NCI-H2029 (cell line): ENCODE measurements at places on chromosomes 11 and 22.

GRCh38 chr22:50118557-50119168 lies 28.9 kb downstream of the MOV10L1 start:
- no peak for DNase-seq

DNA sequence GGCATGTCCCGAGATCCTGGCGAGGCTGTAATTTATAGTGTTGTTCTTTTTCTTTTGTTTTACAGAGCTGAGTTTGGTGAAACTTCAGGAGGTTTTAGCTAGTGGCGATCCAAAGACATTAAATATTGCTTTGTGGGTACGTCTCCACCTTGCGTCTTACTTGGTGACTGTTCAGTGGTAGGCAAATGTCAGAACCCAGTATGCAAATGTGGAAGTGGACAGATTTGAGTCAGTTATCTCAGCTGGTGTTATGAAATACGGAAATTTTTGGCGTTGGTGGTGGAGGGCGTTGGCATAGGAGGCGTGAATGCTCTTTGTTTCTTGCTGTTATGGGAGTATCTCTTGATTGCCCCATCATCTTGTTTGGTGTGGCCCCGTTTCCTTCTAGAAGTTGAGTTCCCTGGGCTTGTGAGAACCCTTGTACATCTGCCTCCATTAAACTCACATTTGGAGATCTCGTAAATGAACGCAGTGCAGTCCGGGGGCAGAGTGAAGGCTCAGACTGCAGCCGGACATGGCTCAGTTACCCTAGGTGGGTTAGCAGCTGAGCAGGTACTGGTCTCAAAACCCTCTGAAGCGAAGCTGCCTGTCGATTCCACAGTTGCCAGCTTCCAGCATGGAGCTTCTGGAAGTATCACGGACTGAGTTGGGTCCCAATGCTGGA lies 39.9 kb downstream of the PTPRJ start:
- DNase-seq, result no peak

- no peak for DNase-seq
These were observed 19.5 kb downstream of the TSPAN4 start for GRCh38 chr11:862081-862661.

DNA sequence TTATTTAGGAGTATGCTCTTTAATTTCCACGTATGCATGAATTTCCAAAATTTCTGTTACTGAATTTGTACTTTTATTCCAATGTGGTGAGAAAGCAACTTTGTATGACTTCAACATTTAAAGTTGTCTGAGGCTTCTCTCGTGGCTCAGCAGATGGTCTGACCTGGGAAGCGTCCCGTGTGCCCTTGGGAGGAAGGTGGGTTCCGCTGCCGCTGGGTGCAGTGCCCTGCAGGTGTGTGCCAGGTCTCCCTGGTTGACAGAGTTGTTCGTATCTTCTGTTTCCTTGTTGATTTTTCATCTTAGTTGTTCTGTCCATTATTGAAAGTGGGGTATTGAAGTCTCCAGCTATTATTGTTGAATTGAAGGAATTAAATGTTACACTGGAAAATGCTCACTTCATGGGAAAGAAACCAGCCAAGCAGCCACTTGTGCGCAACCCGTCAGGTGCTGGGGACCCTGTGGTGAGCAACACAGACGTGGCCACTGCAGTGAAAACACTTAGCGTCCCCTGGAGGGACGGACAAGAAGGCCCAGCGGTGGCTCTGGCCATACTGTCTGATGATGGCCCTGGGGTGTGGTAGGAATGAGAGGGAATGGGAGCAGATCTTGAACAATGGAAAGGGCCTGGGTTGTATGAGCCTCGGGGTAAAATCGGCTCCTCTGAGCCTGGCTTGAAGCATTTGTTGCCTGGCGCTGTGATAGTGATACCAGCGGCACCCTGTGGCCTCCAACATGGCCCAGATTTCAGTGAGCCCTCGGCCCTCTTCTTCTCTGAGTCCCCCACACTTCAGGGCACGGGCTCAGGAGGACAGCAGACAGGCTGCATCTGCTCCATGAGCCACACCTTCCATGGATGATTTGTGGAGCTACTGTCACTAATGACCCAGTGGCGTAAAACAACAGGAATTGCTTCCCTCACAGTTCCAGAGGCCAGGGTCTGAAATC lies 31.5 kb upstream of the KRTAP5-7 start:
- DNase-seq, result no peak

GRCh38 chr11:118007040-118007439 lies 20.8 kb downstream of the IL10RA start:
- no peak for DNase-seq

DNA sequence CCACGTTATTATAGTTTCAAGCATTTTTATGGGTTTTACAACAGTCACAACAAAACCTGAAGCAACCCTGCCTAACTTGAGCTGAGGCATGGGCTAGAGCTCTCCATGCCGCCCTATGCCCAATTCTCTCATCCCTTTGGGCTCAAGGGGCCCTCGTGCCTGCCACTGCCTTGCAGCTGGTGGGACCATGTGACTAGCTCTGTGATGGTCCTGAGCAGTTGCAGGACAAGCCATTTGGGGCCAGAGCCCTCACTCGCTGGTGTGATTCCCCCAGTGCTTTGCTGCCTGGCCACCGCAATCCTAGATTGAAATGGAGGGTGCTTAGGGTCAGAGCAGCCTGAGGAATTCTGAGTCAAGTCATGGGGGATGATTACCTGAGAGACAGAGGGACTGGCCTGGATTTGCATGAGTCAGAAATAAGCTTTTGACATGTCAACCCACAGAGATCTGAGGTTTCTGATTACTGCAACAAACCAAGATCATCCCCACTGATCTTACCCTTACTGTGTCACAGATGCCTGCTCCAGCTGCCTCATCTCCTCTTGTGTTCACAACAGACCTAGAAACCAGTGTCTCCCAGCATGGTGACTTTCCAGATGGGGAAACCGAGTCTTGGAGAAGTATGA lies 323.7 kb downstream of the BRD1 start:
- no peak for DNase-seq

GRCh38 chr11:132853886-132854285 lies 678.4 kb downstream of the OPCML start:
- no peak for DNase-seq

- DNase-seq, result no peak
These were observed 64.4 kb upstream of the LINC01488 start for GRCh38 chr11:69416762-69417698.

DNA sequence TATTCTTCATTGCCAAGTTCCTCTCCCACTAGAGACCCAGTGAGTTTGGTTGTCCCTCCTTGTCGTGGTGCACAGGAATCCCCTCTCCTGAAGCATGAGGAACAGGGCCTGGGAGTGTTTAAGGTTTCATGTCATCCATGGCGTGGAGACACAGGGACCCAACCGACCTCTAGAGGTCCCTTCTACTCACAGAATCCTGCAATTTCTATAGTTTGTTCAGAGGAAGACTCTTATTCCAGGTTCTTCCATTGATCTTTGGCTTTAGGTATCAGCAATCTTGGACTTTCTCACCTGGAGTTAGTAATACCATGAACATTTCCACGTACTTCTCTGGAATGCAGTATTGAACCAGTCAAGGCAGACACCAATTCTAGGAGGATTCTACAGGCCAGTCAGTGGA lies 548.2 kb downstream of the NTM start:
- no peak for DNase-seq

DNA sequence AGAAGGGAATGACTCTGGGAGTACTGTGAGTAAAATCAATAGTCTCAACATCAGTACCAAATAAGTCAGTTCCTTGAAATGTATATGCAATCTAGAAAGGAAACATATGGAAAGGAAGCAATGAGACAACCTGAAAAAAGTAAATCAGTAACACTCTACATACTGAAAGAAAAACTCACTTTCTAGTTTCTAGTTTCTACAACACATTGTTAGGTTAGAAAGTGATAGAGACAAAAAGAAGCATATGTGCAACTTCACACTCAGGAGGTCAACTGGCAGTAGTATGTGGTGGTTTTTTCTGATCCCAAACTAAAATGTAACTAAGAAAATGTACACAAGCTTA lies 156.5 kb upstream of the SOX6 start:
- no peak for DNase-seq

GRCh38 chr22:46579751-46580449 lies 40.3 kb upstream of the GRAMD4 start:
- DNase-seq, result no peak

DNA sequence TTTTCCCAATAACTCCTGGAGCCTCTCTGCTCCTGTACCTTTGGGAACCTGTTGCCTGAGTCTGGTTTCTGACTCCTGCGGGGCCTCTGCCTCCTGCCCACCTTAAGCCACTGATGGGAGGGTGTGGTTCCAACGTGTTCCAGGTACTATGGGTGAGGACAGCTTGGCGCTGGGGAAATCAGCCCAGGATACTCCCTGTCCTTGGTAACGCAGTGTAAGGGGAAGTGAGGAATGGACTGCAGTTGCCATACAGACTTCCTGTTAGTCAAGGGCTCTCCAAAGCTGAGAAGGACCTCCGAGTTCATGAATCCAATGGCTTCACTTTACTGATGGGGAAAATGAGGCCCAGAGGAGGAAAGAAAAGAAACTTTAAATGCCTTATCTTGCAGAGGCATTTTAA lies 1.2 kb upstream of the MARK2 start:
- DNase-seq, result peak; percentile 42

DNA sequence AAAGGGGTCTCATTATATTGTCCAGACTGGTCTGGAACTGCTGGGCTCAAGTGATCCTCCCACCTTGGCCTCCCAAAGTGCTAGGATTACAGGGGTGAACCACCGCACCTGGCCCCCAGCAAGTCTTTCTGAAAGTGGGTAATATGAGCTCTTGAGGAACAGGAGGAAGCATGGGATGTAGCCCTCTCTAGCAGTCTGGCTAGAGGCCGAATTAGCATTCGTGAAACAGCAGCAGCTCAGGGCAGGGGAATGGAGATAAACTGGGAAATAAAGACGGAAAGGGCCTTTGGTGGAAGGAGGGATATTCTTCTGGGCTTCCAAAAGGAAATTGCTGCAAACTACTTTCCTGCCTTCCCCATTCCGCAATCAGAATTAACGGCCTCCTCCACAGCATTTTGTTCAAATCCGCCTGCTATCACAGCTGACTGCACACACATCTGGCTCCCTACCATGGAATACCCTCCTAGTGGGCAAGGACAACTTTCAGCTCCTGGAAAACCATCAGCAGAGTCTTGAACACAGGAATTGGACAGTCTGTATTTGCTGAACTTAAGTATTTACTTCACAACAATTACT lies 44.3 kb downstream of the MICAL3 start:
- DNase-seq, result no peak

DNA sequence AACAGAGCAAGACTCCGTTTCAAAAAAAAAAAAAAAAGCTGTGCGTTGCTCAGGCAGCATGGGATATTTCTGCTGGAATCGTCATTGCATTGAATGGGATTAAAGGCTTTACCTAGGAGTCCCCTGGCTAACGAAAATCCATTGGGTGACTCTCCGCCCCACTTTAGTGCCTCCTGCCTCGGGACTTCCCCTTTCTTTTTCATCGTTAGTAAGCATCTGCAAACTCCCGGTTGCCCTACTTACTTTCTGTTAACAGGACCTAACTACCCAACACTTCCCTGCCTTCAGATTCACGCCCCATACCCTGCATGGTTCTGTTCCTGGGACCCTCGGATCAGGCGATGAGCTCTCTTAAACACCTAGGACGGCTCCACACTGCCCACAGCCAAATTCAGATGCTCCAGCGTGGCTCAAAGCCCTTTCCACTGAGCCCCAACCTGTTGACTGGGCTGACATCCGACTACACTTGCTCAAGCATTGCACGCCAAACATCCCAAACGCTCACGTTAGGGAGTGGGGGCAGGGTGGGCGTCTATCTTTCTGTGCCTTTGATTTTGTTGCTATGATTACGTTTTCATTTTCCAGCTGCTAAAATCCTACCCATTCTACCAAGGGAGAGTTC lies 143.8 kb downstream of the ST3GAL4 start:
- DNase-seq, result no peak

DNA sequence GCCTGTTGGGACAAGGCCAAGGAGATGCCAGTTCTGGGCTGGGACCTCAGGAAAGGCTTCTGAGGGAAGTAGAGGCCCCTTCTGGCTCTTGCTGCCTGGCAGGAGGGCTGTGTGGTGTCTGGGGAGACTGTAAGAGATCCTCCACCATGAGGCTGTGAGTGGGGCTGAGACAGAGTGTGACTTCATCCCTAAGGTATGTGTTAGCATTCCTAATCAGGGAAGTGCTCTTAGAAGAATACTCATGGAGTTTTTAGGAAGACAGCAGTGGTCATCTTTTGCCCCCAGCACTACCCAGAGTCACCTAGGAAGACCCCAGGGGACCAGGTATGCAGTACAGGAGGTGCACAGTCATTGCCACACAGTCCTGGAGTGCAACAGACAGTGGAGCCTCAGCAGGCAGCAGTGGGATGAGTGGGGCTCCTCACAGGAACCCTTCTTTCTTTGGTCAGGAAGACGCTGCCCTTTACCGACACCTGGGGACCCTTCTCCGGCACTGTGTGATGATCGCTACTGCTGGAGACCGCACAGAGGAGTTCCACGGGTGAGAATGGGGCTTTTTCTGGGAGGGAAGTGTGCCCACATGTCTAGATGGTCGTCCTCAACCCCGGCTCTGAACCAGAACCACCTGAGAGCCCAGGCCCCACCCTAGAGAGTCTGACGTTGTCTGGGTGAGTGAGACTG lies 2.8 kb downstream of the RIC8A start:
- DNase-seq, result no peak

DNA sequence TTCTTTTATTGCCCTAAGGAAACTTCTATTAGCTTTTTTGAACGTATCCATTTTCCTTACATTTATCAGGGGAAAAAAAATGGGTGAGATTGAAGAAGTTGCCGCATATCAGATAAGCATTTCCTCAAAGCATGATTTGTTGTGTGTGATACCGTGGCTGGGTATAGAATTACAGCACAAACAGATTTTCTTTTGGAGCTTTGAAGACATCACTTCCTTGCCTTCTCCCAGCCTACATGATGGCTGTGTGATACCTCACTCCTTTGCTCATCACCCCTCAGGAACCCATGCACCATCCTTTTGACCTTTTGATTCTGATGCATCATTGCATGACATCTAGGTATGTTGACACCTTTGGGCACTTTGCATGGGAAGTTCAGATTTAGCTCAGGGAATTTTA lies 1155.3 kb downstream of the BRD1 start:
- DNase-seq, result no peak

GRCh38 chr11:68090706-68091105 lies 30.5 kb downstream of the CHKA start:
- DNase-seq, result no peak

- no peak for DNase-seq
These were observed 958.7 kb upstream of the FAT3 start for GRCh38 chr11:91265946-91266345.

DNA sequence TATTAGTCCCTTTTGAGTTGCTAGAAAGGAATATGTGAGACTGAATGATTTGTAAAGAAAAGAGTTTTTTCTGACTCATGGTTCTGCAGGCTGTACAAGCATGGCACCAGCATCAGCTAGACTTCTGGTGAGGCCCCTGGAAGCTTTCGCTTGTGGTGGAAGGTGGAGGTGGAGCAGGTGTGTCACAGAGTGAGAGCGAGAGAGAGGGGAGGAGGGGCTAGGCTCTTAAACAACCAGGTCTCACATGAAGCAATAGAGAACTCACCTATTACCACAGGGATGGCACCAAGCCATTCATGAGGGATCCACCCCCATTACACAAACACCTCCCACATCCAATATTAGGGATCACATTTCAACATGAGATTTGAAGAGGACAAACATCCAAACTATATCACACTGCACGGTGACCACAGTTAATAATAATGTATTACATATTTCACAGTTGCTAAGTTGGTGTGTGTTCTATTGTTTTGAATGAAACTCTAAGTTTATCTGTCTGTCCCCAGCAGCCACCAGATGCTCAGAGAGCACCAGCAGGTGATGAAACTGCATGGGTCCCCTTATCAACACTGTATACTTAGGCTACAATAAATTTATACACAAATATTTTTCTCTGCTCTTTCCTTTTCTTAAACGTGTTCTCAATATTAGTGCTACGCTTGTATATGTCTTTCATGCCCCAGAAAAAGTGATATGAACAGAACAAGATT lies 14.1 kb downstream of the ZFP91 start:
- peak; percentile 90 for DNase-seq
